ENCODE measurements at places on chromosomes 6 and 20. TPM values are rescaled to one million over a fixed set of nuclear protein-coding genes. Genes with fewer than 3 reads are reported as not detected.

BTN1A1 gene
- not detected for total RNA-seq

THBD gene
- 94.3 TPM for total RNA-seq

TMEM30A gene
- 41.0 TPM for total RNA-seq

CLPSL2 gene
- 1.0 TPM for total RNA-seq

MOXD1 gene
- total RNA-seq, result 1.7 TPM

SAMD10 gene
- not detected for total RNA-seq

C20orf144 gene
- total RNA-seq, result not detected

MLN gene
- not detected for total RNA-seq

GFRA4 gene
- total RNA-seq, result not detected

Data from A549 treated with Mapracorat at 1 μM for 4 hours (cell line).